ENCODE measurements at places on chromosomes 5 and 9.

GRCh38 chr5:77743181-77743580, 33.0 kb downstream of the TBCA start:
- DNase-seq, result no peak

- DNase-seq, result no peak
Observed at GRCh38 chr5:159324102-159324755, 6.1 kb downstream of the IL12B start.

DNA sequence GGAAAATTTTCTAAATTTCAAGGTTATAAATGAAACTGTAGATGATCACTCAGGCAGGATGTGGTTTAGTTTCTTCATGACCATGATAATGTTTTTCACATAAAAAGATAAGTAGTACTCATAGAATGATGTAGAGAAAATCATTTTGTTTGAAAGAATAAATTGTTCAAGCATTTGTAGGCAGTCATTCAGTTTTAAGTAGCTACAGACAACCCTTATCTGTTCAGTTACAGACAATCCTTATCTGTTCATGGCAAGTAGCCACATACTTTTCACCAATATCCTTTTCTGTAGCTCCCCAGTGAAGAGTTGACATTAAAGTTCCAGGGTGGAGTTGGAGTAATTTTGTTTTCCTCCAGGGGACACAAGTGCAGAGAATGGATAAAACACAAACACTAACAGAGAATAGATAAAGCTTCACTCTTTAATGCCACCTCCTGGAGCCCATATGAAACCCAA, 278.1 kb upstream of the TNC start:
- no peak for DNase-seq

DNA sequence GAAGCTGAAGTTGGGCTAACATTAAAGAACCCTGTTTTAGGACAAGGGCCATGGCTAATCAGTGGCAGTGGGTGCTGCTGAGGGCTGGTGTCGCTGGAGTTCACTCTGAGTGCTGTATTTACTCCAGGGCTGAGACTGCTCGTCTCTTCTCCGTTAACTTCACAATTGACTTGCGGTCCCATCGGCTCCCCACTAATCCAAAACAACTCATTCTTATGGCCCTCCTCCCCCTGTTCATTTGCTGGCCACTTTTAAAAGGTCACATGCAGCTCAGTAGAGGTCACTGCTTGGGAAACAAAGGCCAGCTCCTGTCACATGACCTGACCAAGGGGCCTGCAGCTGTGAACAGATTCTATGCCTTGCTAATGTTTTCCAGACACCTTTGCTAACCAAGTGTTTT, 38.4 kb downstream of the PTCH1 start:
- DNase-seq, result no peak

- DNase-seq, result no peak
Observed at GRCh38 chr5:124772457-124773200, 26.2 kb upstream of the ZNF608 start.

GRCh38 chr5:133392448-133392847, 219.9 kb downstream of the FSTL4 start:
- no peak for DNase-seq

DNA sequence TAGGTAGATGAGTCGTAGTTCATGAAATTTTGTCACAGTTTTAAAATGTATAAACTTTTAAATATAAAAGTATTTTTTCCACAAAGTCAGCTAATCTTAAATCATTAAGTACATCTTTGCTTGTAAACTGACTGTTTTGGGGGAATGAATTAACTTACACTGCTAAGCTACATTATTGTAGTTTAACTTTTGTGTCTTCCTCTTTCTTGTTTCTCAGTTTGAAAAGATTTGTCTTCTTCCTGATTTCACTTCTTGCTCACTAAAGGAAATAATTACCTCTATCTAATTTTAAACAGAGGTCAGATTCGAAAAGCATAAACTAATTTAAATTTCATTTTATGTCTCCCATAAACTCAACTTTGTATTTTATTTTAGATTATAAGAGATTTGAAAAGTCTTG, 5.7 kb downstream of the NIPSNAP3B start:
- no peak for DNase-seq

DNA sequence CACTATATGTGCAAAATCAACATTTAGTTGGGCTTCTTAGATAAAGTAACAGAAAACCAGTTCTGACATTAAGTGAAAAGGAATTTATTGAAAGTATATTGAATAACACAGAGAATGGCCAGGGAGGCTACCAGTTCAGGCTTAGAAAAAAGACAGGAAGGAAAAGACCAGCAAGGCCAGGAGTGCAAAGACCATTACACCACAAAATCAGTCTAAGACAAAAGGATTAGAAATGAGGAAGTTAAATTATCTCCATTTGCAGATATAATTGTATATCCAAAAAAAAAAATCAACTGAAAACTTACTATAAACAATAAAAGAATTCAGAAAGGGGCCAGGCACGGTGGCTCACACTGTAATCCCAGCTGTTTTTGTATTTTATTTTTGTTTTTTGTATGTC, 4.8 kb upstream of the TEX10 start:
- no peak for DNase-seq

DNA sequence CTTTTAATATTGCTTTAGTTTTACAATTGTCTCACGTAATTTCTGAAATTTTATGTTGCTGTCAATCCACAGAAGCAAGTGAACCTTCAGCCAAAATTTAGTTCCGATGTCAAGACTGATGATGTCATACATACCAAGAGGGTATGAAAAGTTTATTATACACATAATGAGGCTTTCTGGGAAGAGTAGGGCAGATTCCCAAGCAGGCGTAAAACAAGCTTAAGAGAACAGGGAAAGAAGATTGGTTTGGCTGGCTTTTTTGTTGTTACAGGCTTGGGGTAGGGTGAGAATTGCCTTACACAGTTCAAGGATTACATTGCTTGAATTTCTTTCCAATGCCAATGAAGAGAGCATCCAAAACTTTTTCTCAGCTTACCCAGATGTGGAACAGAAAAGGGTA, 1962.9 kb upstream of the CDH6 start:
- no peak for DNase-seq

GRCh38 chr9:120878188-120879130, 1.5 kb upstream of the PHF19 start:
- no peak for DNase-seq

DNA sequence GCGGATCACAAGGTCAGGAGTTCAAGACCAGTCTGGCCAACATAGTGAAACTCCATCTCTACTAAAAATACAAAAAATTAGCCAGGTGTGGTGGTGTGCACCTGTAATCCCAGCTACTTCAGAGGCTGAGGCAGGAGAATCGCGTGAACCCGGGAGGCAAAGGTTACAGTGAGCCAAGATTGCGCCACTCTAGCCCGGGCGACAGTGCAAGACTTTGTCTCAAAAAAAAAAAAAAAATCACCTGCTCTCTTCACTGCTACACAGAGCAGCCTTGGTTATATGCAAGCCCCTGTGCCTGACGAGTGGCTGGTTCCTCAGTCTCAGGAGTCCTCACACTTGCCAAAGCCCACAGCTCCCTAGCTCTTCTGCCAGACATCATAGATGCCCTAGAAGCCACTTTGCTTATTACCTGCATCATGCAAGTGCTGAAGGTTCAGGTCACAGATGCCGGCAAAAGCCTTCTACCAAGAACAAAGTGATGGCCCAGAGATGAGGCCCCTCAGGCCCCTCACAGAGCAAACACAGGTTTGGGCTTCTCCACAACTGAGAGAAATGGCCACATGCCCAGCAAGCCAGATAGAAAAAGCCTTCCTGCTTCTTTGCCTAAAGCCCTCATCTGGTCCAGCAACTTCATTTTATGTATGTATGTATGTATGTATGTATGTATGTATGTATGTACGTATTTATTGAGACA, 176.4 kb downstream of the AUH start:
- no peak for DNase-seq

- no peak for DNase-seq
Observed at GRCh38 chr9:95488954-95489353, 27.8 kb downstream of the PTCH1 start.

DNA sequence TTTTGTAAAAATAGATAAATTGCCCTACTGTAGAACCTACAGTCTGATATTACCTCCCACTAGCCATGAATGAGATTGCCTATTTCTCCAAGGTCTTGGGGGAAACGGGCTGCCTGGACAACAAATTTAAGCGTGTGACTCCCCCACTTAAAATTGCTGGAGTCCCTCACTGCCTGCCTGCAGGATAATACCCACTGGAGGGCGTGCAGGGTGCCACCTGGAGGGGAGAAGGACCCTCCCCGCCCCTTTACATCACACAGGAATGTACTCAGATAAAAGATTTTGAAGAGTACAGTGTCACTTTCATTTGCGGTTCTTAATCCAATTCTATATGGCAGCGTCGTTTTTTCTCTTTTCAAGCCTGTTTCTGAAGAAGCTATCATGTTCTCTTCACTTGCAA, 6.2 kb upstream of the TRIM7 start:
- DNase-seq, result no peak

DNA sequence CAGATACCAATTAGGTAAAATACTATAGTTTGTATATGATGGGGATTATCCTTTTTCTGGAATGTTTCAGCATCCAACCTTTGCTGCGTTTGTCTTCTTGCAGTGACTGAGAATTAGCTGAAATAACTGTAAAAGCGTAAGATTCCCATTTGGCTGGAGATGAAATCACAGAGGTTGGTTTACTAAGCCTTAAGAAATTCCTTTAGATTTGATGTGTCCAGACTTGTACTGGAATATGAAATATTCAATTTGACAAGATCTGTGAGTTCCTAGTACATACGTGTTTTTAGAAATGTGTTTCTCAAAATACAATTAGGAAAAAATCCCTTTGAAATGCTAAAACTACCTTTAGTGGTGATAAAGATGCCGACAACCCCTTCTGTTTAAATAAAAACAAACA, 286.0 kb upstream of the DMRT1 start:
- DNase-seq, result no peak

DNA sequence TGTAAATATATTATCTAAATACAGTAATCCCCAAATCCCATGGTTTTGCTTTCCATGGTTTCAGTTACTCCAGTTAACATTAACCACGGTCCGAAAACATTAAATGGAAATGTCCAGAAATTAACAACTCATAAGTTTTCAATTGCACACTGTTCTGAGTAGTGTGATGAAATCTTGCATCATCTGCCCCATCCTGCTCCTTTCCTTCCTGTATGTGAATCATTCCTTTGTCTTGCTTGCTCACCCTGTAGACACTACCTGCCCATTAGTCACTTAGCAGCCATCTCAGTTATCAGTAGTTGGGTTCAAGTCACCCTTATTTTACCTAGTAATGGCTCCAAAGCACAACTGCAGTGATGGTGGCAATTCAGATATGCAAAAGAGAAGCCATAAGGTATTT, 1568.5 kb upstream of the WWC1 start:
- DNase-seq, result no peak

DNA sequence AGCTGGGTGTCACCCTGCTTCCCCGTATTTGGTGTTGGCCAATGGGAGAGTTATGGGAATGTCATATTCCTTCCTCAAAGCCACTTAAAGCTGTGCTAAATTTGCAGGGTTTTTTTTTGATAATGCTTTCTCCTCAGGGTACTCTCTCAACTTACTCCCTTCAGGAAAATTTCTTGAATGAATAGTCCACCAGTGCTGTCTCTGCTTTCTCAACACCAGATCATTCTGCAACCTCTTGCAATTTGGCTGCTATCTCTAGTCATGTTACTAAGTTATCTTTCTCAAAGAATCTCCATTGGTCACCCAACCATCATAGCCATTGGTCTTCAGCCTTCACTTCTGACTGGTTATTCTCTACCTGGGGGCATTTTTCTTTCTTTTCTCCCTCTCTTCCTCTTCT, 13.4 kb upstream of the TNFAIP8 start:
- no peak for DNase-seq
